ENCODE measurements at places on chromosomes 5 and 9.

GRCh38 chr5:61332851-61333320, 828 bp downstream of the ZSWIM6 start:
- DNase-seq, result peak; percentile 15

GRCh38 chr9:110623462-110624025, 44.0 kb upstream of the SVEP1 start:
- no peak for DNase-seq

GRCh38 chr5:111574311-111574710, 62.0 kb upstream of the STARD4 start:
- no peak for DNase-seq

DNA sequence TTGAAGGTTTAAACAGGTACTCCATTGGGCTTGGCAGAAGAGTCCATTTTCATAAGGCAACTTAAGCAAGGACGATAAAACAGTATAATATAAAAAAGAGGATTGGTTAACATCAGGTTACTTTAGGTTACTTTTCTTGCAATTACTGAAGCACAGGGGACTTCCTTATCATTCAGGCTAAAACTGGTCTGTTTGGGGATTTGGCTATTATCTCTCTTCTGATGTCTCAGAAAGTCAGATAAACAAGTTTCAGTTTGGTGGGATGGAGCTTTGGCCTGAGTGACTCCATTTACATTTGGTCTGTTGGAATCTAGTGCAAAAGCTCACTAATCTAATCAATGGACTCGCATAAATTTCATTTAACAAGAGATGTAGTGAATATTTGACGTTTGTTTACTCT, 8.0 kb downstream of the GAPT start:
- DNase-seq, result no peak

DNA sequence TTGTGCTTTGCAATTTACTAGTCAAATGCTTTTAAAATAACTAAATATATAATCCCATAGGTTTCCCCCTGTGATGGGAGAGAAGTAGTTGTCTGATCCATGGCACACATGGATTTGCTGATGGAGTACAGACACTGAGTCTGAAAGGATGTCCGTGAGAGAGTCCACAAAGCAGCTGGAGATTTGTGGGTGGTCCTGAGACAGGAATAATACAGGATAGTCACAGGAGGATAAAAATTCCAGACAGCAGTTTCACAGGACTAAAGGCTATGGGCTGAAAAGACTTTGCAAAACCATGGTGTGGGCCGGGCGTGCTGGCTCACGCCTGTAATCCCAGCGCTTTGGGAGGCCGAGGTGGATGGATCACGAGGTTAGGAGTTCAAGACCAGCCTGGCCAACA, 58.7 kb upstream of the ZFR start:
- DNase-seq, result no peak

DNA sequence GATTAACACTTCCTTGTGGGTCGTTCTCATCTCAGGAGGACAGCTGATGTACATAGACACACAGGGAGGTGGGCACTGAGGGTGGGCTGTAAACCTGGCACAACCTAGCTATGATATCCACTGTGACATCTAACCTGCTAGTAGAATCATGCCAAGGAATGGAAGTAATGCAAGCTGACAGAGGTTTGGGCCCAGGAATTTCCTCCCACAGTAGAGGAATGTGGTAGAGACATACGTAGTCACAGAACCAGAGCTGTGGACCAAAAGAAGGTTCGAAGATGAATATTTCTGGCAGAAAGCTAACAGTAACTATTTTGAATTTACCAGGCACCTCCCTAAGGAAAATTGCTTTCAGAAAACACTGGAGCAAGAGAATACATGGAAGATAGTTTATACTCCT, 15.2 kb upstream of the DNAJC25 start:
- no peak for DNase-seq

DNA sequence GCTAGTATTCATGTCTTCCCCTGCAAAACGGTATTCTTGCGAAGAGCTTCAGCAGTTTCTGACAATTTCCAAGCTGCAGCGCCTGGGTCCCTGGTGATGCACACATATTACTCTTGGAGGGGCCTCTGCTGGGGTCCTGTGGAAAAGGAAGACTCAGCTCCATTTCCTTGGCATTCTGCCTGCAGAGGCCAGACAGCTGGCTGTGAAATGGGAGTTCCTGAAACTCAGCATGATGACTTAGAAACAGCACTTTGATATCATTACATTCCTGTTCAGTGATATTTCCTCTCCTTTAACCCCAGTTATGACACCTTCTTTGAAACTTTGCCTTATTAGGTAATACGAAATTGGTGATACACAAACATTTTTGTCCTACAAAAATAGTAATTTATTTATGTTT, 98.5 kb downstream of the APBA1 start:
- DNase-seq, result no peak

GRCh38 chr5:135596788-135597187, 18.0 kb upstream of the CXCL14 start:
- DNase-seq, result no peak

- DNase-seq, result no peak
These were observed 10.6 kb upstream of the SLC44A1 start for GRCh38 chr9:105233873-105234272.

DNA sequence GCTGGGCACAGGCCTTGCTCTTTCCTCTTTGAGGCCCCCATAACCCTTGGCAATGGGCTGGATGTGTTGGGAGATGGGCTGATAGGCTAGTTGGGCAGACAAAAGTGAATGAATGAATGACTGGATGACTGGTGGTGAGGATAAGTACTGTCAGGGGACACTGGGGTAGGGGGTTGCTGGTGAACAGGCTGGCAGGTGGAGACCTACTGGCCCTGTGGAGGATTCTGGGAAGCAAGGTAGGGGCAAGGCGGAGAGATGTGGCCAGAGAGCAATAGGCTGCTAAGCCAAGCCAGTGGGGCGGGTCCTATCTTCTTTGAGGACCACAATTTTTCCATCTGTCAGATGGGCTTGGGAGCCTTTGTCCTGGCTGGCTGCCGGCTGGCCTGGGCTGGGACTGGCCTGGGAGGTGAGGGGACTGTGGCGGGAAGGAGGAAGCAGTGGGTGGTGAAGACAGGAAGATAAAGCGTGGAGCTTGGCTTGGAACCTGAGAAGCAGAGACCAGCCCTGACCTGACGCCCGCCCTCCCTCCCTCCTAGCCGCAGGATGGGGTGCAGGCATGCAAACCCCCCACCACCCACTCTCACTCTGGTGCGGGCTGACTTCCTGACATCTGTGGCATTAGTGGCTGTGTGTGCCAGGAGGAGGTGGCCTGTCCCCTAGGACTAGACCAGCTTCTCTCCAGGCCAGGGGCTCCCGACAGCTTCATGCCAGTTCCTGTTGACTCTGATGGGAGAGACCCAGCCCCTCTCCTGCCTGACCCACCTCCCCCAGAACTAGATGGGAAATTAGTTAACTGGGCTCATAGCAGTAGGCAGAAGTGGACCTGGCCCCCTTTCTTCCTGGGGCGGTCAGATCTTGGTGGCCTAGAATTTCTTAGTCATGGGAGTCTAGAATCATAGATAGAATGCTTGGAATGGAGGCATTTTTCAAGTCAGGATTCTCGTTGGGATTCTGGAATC, 9.5 kb downstream of the CXXC5 start:
- DNase-seq, result no peak

DNA sequence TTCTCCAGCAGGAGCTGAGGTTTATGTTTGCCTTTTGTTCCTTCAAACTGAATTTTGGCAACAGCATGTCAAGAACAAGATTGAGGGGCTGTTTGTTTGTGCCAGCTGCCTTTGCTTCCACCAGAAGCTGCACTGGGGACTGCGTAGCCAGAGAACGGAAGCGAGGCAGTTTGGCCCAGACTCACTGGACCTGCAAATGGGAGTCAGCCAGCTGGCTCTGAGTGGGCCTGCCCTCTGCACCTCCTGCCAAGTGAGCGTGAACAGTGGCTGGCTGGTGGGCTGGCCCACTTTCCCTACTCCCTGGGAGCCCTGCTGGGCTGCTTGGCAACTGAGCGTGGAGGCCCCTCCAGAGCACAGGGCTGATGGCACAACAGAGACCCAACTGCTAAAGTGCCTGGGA, 111.6 kb downstream of the GALNT10 start:
- no peak for DNase-seq

GRCh38 chr5:127280491-127281220, 9.9 kb upstream of the MEGF10 start:
- no peak for DNase-seq

DNA sequence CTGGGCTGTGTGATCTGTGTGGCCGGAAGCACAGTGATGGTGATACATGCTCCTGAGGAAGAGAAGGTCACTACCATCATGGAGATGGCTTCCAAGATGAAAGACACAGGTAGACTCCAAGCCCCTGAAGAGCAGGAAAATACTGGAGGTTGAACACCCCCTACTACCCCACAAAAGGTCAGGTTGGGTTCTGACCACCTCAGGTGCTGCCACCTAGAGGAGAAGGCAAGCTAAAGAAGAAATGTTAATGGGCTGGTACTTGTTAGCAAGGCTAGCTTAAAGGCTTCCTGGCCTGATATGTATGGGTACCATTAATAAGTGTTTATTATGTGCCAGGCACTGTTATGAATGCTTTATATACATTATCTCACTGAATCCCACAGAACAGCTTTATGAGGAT, 11.7 kb downstream of the NIPAL4 start:
- no peak for DNase-seq

GRCh38 chr5:178496642-178497041, 93.6 kb downstream of the COL23A1 start:
- DNase-seq, result no peak

GRCh38 chr9:120977321-120977720, 50.7 kb upstream of the TRAF1 start:
- DNase-seq, result no peak

DNA sequence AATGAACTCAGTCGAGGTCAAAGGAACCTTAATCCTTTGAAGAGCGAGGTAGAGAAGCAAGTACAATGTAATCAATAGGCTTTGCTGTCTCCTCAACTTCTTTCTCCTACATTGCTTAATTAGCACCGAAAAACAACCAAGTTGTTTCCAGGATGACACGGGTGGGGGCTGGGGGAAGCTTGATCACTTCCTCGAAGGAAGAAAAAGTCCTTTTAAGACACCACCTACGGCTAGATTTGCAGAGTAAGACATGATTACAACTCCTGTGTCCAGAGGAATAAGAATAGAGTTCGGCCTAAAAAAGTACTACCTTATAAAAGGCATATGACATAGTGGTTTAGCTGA, 811 bp upstream of the ARRDC3 start:
- DNase-seq, result no peak

DNA sequence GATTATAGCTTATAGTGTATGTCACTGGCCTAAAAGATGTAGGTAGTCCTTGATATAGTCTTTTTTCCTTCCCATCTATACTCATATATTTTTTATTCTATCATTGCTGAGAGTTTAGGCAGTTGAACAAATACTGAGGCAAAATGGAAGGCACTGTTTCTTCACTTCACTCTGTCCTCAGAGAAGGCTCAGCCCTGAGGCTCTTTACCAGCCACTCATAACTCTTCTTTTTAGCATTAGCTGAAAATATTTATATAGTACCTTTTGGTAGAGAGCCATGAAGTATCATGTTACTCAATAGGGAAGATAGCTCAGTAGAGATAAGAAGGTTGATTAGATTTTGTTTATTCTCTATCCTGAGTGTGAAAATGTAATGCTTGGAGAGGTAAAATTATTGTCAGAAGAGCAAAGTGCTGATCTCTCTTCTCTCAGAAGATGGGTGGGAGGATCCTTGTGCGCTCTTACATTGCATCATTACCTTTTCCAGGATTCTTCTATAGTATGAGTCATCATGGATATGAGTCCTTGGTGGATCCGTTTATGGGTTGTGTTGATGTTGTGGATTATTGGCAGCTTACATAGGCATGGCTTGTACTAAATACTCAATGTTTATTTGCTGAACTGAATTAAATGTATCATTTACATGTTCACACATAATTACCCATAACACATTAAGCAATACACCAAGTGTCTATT, 88.1 kb downstream of the ANXA1 start:
- DNase-seq, result no peak

DNA sequence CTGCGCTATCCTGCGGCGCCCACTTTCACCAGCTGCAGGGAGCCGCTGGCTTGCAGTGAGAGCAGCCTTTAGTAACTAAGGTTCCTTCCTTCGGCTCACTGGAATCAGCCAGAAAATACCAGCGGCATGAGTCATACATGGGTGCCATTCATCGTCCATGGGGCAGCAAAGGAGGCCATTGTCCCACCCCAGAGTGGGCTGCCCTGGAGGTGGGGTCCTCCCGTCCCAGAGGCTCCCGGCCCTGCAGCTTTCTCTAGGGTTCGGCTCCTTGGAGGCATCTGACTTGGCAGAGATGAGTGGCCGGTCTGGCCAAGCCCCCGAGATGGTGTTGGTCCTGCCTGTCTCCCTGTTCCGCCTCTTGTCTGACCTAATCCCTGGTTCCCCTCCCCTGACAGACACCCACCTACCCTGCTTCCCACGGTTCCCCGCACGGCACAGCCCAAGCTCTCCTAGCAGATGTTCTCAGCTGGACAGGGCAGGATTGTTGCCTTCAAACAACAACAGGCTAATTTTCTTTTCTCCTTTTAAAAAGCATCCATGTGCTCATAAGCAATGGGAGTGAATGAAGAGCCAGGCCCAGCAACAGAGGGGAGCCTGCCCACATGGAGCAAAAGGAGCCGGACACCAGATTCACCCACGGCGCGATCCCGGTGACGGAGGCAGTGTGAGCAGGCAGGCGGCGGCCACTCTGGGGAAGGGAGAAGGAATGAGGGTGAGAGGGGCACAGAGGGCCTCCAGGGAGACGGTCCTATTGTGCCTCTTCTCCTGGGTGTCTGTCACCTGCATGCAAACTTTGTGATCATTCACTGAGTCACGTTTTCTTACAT, 97.0 kb upstream of the COL5A1 start:
- no peak for DNase-seq

- DNase-seq, result no peak
These were observed 781 bp downstream of the FOXD1 start for GRCh38 chr5:73447530-73448462.

DNA sequence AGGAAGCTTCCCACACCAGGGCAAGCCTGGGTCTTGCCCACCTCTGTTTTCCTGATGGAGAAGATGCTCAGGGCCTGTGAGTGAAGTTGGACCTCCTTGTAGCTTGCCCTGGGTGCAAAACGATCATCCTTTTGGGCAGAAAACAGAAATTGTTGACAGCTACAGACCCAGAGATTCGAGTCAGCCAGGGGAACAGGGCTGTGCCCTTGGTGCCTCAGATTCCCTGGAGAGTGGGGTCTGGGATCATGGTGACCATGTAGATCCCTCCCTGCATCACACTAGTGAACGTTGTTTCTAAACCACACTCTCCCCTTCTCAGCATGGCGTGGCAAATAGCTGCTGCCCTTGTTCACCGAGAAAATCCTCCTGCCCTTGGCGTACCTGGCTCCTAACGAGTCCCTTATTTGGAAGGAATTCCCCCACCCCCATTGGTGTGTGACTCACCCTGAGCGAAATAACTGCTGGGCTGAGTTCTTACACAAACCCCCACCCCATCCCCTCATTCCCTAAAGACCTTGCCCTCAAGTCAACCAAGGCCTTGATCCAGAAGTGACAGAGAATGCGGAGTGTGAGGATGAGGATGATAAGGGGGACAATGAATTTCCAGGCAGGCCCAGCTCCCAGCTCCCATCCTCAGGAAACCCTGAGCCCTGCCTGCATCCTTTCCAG, 1.1 kb upstream of the DCANP1 start:
- DNase-seq, result no peak
